ENCODE measurements at places on chromosomes 11 and 22.
A peak's percentile ranks its signal among the peaks of the same experiment; 100 is the strongest.

DNA sequence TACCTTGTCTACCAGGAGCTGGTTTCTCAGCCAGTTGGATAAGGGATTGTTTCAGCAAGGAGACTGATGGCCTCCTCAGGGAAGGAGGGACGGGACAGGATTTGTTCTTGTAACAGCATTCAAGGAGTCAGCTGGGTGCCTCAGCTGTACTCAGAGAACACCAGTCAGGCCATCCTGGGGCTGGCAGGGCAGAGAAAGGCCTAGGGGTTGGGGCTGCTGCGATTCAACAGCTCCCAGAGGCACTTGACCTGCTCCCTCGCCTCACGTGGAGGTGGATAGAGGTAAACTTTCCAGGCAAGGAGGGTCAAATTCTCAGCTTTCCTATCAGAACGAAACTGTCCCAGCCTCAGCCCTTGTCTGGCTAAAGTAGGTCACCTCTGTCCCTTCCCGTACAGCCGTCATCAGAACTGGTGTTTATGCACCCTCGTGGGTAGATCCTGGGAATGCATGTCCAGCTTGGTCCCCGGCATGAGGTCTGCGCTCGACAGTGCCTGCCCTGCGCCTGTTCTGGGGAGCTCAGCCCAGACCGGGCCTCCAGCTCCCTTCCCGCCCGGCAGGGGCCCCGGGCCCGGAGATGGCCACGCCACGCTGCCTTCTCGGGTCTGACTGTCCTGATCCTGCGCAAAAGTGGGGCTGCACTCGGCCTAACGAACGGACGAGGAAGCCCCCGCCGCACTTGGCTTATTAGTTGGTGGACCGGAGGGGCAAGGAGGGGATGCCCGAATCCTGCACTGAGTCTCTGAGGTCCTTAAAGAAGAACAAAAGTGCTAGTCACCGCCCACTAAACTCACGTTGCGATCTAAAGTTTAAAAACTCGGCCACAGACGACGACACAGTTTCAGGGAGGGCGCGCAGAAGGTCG is 762 bp upstream of the CCDC134 start:
- DNase-seq, result peak; percentile 12

DNA sequence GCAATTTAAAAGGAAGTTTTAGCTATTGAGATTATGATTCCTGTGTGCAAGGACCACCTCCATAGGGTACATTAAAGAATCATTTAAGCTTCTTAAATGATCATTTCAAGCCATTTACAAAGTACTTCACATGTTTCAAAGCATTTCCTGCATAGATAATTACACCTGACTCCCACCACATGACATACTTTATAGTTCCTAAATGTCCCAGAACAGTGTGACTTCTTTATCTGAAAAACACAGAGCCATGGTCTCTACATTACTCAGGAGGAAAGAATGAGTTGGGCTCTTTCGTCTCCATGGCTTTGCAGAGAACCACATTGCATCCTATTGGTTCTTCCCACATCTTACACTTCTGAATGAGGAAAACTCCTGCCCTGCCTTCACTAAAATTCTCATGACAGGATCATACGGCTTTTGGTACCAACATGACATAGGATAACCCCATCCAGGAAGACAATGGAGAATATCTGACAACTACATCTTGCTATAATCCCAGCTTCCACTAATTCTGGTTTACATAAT is 88.6 kb downstream of the ETS1 start:
- DNase-seq, result no peak

DNA sequence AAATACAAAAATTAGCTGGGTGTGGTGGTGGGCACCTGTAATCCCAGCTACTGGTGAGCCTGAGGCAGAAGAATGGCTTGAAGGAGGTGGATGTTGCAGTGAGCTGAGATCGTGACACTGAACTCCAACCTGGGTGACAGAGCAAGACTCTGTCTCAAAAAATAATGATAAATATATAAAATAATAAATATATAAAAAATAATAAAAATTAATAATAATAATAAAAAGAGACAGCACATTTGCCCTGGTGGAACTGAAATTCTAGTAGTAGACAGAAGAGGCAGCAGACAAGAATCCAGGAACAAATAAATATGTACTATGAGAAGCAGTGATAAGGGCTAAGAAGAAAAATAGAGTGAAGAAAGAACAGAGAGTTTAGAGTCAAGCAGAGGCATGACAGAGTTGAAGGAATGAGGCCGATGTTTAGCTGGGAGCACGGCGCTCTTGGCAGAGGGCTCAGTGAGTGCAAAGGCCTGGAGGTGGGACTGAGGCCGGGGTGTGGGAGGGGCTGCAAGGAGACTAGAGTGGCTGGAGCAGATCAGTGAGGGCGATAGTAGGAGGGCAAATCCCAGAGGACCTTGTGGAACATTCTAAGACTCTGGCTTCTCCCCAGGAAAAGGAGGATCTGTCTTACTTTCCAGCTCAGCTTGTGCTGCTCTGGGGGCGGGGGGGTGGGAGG is 410.3 kb downstream of the MN1 start:
- no peak for DNase-seq

GRCh38 chr11:64642871-64643255 is 51.8 kb downstream of the SLC22A12 start:
- no peak for DNase-seq

DNA sequence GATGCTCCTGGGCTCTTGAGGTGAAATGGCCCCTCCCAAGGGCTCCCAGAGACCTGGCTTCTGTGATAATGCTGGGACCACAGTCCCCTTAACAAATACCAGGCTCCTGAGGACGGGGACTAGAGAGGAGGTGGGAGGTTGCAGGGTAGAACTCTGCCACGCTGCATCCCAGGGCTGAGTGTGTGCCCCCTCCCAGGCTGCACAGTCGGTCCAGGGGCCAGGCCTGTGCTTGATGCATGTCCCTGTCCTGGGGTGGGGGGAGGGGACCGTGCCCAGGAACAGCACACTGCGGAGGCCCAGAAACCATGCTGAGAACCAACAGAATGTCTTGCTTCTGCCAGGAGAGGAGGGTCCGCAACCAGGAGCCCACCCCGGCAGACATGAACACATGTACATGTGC is 9.3 kb downstream of the CSF2RB start:
- no peak for DNase-seq

DNA sequence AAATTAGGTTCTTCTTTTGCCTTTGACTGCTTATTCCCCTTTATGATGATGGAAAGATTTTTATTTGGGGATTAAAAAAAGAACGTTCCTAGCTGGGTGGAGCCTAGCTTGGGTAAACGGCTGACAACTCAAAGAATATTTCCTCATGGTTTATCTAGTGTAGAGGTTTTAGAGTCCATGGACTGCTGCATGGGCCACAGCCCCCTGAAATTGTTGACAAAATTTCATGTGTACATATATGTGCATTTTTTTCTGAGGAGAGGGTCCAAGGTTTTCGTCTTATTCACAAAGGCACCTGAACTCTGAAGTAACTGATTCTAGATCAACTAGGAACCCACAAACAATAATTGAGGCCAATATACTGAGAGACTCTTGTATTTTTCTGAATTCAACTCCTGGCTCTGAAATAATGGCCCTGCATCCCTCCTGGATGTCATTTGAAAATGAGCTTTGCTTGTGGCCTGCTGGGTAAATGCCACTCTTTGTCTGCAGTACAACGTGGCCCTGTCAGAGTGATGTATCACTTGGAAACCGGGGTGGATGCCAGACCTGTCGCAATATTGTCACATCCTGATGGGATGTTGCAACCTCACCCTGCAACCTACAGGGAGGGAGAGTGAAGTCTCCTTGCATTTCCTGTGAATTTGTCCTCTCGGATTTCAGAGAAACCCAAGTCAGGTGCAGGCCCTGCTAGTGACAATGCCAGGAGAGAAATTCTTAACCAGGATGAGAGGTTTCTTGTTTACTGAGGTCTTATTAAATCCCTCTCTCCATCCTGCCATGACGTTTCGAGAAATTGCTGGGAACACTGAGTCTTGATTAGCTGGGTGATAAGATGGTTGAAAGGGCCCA is 33.8 kb downstream of the EHF start:
- no peak for DNase-seq

DNA sequence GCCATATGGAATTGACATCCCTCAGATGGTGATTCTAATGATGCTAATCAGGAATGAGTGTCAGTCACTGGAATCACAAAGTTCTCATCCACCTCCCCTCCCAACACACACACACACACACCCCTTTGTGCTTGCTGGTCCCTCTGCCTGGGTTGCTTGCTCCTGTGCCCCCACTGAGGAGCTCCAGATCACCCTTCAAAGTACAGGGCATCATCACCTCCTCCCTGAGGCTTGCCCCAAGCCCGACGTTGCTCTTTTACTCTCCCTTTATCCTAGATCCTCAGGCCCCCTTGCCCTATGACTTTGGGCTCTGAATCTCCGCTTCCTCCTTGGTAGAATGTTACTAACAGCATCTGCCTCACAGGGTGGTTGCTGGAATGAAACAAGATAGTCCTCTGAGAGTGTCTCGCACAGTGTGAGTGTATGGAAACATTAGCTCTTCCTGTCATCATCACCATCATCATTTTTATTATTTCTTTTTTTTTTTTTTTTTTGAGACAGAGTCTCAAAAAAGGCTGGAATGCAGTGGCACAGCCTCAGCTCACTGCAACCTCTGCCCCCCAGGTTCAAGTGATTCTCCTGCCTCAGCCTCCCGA is 3.4 kb downstream of the TOM1 start:
- no peak for DNase-seq

DNA sequence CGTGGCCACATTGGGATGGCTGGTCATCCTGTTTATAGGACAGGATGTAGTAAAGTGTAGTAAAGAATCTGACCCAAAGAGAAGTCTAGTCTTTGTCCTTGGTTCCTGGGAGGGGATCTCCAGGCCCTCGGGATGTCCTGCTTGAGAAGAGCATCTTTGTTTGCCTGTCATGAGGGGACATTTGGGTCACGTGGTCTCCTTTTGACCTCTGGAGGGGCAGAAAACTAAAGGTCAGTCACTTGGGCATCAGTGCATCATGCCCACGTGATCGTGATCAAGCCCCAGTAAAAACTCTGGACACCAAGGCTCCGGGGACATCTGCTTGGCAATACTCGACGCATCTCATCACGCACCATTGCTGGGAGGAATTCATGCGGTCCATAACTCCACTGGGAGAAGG is 9.1 kb downstream of the SMIM38 start:
- DNase-seq, result no peak

DNA sequence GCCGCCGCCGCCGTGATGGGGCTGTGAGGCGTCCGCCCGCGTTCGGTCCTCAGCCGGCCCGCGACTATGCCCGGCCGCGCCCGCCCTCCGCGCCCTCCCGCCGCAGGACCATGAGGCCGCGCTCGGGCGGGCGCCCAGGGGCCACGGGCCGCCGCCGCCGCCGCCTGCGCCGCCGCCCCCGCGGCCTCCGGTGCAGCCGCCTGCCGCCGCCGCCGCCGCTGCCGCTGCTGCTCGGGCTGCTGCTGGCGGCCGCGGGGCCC is 215 bp downstream of the ZNRF3 start:
- no peak for DNase-seq

GRCh38 chr11:83655976-83656375 is 369.8 kb upstream of the CCDC90B start:
- no peak for DNase-seq
